ENCODE measurements at places on chromosomes 2 and 18.

GRCh38 chr2:235506997-235507615, 13.3 kb downstream of the AGAP1 start:
- no peak for DNase-seq

DNA sequence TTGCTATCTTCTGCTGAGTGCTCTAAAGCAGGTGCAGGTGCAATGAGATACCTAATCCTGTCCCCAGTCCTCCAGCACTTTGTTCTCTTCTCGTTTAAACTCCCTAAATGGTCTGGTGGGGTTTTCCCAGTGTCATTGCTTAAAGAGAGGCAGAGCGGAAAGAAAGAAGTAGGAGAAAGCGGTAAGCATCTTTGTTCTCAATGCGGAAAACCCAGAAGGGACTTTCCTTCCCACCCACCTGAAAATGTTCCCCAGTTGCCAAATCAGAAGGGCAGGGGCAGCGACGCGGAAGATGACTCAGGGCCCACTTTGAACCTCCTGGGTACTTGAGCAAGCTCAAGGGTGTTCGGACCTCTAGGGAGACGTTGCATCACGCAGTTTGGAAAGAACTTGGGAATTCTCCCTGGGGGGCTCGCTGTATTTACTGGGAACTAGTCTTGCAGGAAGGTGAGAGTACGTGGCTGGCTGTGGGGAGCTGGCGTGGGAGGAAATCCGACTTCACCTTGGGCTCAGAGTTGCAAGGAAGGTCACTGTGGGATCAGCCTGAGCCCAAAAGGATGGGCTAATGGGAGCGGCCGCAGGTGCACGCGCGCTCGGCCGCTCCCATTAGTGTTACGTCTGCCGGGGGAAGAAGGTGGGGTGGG, 589 bp upstream of the SGPP2 start:
- no peak for DNase-seq

DNA sequence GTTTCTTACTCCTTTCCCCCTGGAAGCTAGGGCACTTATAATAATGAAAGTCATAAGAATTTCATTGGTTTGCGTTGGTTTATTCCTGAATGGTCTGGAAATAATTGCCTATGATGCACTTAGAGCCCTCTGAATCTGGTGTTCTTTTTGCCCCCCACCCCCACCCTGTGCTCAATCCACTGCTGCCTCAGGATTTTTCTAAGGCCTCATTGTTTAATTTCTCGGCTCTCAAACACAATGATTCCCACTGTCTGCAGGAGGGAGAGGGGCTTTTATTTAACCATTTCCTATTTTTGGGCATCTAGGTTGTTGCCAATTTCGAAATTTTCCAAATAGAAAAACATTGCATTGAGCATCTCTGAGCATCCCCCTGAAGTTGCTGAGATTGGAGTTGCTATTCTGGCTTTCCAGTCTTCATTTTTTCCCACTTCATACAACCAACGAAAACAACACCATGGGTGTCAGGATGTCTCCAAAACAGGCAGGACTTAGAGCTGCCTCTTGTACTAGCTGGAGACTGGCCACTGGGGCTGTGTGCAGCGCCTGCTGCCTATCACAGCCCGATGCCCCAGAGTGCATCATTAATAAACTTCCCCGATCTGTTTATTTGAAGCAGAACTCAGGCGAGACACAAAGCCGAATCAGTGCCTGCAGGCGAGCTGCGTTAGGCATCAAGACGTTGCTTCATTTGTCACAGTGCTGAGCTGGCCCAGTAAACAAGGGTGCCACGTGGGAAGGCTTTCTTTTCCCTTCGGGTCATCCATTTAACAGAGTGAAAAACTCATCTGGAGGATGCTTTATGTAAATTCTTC, 1.8 kb upstream of the PCARE start:
- no peak for DNase-seq

DNA sequence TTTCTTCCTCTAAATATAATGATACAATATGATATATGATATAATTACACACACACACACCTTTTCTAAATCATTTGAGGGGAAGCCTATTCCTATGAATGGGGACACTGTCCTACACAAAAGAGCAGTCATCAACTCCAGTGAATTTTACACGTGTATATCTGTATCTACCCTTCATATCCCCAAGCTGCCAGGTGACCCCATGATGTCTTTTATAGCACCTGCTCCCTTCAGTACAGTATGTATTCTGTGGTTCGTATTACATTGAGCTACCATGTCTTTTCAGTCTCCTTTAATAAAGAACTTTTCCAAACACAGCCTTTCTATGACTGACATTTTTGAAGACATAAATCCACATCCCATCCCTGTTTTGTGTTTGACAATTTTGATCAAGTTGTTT, 19.0 kb downstream of the TBC1D8 start:
- no peak for DNase-seq

- no peak for DNase-seq
These were observed 27.9 kb downstream of the PIEZO2 start for GRCh38 chr18:11121443-11121849.

- DNase-seq = no peak
These were observed 31.6 kb upstream of the SNORC start for GRCh38 chr2:232838406-232838874.

DNA sequence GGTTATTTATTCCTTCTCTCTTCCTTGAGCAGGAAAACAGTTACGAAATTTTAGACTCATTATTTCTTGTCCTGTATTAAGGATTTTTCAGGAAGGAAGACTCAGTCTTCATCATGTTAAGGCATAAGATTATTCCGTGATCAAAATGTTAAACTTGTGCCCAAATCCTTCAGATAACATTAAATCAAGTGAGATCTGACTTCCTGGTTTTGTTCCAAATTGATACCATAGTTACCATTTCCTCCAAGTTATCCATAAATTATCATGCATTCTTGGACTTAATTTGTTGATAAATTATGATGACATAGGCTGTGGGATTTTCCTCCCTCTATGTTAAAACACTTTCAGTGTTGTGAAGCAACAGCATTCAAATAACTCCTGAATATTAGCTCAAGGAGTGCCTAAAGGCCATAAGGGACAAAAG, 31.9 kb downstream of the EFEMP1 start:
- DNase-seq = no peak

DNA sequence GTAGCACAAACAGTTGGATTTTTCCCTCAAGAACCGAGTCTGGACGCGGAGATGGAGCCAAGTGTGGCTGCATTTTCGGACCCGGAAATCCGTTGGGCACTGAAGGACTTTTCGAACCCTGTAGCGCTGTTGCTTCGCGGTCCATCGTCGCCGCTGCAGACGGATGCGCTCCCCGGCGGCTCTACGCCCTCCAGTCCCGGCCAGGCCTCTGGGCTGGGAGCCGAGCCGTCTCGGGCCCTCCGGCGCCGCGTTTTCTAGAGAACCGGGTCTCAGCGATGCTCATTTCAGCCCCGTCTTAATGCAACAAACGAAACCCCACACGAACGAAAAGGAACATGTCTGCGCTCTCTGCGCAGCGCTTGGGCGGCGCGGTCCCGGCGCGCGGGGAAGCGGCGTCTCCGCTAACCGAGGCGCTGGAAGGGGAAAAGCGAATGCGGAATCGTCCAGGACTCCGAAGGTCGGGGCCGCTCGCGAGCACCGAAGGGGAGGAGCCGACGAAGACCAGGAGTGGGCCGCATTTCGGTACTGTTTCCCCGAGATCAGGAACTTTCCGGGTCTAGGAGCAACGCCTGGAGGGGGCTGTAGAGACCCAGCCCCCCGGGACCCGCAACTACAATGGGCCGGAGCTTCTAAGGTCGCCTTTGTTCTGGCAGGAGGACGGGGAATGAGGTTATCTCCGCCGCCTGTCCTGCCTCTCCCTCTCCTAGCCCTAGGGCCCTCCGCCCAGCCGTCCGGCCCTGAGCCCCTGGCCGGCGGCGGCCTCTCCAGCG, 3.2 kb downstream of the EMX1 start:
- DNase-seq = no peak

DNA sequence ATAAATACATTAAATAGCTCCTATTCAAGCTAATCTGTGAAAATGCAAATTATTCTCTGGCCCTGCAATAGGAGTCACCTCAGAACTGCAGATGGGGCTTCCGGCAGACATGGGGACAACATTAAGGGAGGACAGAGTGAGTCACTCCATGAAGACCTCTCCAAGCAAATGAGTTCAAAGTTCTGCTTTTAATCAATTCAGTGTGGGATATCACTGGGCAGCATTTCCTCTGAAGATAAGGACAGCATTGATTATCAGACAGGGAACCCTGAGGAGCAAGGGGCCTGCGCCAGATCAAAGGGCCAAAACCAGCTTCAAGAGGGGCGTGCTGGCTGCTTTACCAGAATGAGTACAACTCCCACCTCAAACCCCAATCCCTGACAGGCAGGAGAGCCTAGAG, 356.9 kb upstream of the KLHL29 start:
- DNase-seq = no peak

GRCh38 chr2:57890464-57890863, 156.1 kb upstream of the VRK2 start:
- DNase-seq = no peak

- DNase-seq = no peak
These were observed 181.5 kb upstream of the ACVR2A start for GRCh38 chr2:147663153-147663961.

- no peak for DNase-seq
These were observed 33.2 kb upstream of the FOSL2 start for GRCh38 chr2:28359222-28360057.

- DNase-seq = no peak
These were observed 144.1 kb downstream of the PRPF40A start for GRCh38 chr2:152573168-152573567.

DNA sequence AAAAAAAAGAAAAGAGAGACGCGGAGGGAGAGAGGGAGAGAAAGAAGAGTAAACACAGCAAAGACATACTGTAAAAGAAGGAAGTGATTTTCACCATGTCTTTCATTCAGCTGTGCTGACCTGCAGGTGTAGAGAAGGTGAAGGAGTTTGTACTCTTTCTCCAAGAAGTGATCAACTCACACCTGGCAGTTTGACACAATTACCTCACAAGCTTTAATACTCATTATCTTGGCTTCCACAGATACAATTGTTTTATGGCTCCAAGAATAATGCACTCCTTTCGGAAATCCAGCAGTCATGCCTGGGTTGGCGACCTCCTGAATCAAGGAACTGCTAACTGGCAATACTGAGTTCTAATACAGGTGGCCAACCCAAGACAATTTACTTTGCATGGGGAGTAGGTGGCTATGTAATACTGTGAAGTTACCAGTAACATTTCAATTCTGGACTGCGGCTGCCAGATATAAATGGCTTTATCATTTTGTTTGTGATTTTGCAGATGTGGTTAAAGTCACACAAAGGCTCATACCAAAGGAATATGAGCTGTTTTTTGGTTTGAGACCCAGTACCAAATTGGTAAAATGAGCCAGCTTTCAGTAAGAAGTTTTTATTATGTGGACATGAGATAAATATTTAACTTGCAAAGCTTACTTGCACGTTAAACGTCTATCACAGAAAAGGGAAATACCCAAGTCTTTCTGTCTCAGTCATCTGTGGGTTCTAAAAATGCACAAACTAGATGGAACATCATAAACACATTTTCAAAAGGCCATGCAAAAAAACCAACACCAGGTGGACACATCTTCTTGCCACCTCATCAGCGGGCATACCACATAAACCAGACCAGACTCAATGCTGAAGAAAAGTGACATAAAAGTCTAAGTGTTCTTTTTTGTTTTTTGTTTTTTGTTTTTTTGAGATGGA, 69.3 kb downstream of the NCKAP5 start:
- DNase-seq = no peak

DNA sequence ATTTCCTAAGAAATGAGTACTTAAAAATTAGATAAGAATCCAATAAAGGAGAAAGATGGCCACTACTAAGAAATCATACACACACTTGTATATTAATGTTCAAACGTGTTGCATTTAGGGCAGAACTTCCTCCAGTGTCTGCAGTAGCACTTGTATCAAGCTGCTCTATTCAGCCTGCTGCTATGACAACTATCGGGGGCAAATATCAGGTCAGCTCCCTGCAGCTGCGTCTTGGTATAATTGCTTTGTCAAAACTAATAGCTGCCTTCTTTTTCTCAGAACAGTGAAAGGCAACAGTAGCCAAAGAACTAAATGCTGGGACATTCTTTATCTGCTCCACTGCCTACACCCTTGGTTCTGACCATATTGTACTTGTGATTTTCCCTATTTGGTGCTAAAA, 300.7 kb downstream of the NOL4 start:
- DNase-seq = no peak

- no peak for DNase-seq
These were observed 94.6 kb downstream of the CDC42EP3 start for GRCh38 chr2:37576831-37577230.

DNA sequence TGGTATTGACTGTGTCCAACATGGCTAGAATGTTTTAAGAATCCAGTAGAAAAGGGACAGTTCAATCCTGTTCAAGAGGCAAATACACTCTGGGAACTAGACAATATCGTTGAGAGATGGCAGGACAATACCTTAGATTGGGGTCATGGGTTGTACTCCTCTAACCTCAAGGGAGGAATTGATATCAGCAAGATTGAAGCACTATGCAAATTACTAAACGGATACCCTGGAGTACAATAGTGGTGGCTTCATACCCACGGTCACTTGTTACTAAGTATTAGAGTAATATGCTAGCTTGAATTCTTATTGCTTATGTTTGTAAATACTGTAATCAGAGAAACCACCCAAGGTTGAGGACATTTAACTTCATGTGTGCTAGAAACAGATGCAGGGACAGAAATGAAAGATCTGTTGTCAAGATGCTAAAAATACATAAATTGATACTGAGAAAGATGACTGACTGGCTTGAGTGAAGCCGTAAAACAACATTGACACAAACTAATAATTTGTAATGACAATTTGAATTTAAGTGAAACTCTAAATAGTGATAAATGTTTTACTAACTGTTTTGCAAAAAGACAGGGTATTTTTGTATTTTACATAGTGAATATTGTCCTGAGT, 73.3 kb downstream of the KCNJ3 start:
- DNase-seq = no peak

DNA sequence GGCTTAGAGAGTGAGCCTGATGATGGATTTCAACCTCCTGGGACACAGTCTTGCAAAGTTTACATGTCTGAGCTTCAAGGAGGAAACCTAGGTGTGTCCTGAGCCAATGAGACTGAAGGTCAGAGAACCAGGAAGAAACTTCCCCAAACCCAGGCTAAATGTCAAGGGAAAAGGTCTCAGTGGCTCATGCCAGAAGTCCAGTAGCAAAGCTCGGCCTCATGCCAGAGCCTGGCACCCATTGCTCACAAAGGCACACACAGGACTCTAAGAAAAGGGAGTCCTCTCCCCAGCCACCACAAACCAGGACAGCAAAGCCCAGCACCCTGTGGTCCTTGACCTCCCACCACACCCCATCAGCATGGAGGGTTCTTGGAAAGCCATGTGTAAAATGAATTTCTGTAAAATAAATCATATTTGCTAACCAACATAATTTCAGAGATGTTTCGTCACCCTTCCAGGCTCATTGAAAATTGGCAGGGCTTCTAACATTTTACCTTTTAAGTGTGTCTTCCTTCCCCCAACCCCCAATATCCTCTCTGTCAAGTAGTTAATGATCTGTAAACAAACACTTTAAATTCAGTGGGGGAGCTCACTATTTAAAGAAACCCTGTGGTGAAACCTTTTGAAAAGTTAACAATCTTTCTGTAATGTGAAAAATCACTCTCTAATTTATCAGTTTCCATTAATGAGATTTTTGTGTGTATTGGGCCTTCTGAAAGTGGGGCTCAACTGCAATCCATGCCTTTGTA, 77.1 kb downstream of the BCL11A start:
- no peak for DNase-seq

GRCh38 chr2:179435000-179435399, 170.4 kb upstream of the SESTD1 start:
- DNase-seq = no peak

GRCh38 chr2:181904022-181904632, 12.6 kb downstream of the ITPRID2 start:
- DNase-seq = no peak
